AG08396 (cell line): ENCODE measurements at places on chromosomes 16 and 17.
A peak's percentile ranks its signal among the peaks of the same experiment; 100 is the strongest.

GRCh38 chr17:62321451-62321850 lies 58.9 kb upstream of the EFCAB3 start:
- no peak for DNase-seq

- peak; percentile 72 for DNase-seq
Observed at GRCh38 chr16:71927383-71927782, 32.1 kb downstream of the IST1 start.

GRCh38 chr17:79833110-79833450 lies 6.2 kb downstream of the CBX4 start:
- DNase-seq: no peak

DNA sequence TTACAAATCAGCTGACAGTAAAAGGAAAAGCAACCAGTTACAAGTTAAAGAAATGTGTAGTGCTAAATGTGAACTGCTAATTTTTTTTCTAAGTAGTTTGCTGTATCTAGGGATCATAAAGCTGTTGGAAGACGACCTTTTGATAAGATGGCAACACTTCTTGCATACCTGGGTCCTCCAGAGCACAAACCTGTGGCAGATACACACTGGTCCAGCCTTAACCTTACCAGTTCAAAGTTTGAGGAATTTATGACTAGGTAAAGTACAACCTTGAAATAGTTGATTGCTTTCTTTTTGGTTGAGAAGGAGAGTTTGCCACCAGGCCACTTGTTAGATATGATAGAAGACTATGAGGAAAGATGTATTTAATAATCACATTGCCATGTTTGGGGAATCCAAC lies 35.4 kb downstream of the OMG start:
- DNase-seq: no peak

DNA sequence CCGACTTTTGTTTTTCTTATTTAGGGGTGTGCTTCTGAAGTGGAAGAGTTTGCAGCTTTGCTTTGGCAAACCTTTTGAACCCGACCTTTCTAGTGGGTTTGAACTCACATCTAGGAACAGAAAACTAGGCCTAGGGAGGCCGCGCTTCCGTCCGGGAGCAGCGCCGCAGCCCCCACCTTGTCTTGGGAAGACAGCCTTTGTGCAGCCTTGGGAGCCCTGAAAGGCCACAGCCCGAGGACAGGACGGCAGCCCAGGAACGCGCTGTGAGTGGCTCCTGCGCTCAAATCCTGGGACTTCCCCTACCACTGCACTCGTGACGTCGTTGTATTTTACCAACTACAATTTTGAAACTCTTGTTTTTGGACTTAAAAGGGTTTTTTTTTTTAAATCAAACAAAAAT lies 53.7 kb upstream of the ZNF267 start:
- no peak for DNase-seq

DNA sequence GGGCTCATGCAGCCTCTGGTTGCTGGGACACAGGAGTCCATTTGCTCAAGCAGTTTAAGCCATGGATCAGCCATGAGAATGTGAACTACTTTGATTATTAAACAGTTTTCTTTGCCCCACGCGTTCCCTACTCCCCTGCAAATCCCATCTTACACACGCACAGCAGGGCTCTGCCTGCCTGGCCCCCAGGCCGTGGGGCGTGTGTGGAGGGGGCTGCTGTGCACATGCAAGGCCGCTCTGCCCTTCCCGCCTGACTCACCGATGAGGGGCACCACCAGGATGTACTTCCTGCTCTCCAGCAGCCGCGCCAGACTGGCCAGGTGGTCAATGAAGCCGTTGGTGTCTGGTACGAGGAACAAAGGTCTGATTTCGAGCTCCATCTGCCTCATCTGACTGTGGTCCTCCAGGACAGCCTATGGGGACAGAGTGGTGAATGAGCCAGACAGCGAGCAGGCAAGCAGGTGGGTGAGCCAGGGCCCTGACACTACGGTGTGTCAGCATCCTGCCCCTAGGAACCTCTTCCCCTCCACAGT lies 13.7 kb downstream of the HIC1 start:
- no peak for DNase-seq

- no peak for DNase-seq
Observed at GRCh38 chr17:75695141-75695829, 26.0 kb upstream of the ITGB4 start.

DNA sequence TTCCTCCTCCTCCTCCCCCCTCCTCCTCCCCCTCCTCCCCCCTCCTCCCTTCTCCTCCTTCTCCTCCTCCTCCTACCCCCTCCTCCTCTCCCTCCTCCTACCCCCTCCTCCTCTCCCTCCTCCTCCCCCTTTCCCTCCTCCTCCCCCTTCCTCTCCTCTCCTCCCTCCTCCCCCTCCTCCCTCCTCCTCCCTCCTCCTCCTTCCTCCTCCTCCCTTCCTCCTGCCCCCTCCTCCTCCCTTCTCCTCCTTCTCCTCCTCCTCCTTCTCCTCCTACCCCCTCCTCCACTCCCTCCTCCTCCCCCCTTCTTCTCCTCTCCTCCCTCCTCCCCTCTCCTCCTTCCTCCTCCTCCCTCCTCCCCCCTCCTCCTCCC lies 6.6 kb upstream of the PDP2 start:
- DNase-seq: no peak

DNA sequence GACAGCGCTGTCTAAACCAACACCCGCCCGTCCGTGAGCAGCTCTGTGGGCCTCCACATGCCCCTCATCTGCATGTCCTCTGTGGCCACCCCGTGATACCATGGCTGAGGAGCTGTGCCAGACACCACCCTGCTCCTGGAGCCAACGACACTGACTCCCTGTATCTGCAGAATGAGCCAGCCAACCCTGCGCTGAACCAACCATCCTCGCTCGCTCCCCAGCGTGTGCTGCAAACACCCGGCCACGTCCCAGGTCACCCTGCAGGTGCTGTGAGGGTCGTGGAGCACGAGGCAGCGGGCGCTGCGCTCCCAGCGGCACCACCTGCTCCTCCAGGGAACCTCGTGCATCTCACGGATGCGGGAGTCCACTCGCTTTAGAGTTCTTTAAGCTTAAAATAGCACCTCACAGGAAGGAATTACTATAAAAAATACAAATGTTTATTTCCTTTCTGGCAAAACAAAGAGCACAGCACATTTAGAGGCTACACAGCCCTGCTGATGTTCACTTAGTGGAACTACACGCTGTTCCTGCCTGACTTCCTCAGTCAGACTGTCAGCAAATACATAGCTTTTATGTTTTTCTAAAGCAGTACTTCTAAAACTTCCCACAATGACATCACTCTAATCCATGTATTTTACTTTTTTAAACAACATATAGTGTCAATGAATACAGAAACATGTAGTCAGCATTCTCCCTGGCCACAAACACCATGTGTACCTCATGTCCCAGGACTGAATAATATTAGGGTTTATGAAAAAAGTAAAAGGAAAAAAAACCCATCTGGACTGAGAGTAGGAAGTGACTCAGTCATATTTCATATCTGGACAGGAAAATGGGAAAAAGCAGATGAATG lies 43.5 kb downstream of the MAP1LC3B start:
- DNase-seq: peak; percentile 66
